Non-pigmented ciliary epithelial cell (primary cell): ENCODE measurements at places on chromosomes 12 and 14.
A peak's percentile ranks its signal among the peaks of the same experiment; 100 is the strongest.

GRCh38 chr14:35403114-35403602 is 1.4 kb downstream of the NFKBIA start:
- DNase-seq: no peak

DNA sequence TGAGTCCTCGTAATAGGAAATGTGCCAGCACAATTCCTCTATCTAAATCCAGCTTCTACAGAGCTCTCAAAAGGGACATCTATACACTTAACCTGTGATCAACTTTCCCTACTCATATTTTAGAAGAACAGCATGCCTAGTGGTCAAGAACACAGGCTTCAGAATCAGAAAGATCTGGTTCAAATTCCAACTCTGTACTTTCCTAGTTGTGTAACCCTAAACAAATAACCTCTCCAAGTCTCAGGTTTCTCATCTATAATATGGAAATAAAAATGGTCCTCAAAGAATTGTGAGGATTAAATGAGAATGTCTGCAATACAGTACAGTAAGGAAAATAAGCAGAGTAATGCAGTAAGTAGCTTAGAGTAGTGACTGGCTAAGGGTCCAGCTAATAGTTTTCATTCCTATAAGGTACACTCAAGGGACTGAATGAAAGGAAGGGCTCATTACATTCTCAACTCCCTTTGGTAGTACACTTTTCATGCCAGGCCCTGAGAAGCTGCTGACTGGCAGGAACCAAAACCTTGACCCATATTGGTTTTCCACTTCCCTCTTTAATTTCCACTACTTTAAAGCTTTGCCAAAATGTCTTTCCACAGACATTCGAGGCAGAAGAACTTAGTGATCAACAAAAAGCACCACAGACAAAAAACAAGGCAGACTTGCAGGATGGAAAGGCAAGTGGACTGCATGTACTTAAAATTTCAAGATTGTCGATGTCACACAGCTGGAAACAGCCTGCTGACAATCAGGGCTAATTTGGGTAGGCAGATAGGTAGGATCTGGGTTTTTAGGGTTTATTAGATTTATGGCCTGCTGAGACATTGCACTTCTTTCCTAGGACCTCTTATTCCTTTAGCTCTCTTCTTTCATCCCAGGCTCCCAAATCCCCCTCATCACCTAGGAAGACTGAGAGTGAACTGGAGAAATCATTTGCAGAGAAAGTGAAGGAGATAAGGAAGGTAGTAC is 4.3 kb downstream of the CCDC196 start:
- no peak for DNase-seq

GRCh38 chr12:48489012-48489411 is 6.7 kb downstream of the C12orf54 start:
- DNase-seq: peak; percentile 22

DNA sequence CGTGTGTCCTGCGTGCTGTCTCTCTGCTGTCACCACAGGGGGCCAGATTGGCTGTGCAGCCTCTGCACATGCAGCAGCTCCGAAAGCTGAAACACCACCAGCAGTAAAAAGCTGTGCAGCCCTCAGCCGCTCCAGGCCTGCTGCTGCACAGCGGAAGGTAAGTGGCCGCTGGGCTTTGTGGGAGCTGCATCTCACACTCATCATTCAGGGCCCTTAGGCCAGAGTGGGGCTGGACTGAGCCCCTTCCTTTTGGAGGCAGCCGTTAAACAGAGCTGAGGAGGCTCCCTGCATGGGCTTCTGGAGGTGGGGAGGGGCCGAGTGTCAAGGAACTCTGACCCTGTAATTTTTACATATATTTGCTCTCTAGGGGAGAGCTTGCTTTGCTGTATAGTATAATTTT is 17.1 kb downstream of the DDX51 start:
- no peak for DNase-seq

GRCh38 chr12:47122602-47123001 is 42.8 kb upstream of the AMIGO2 start:
- DNase-seq: no peak

GRCh38 chr14:75446447-75446846 is 18.6 kb downstream of the JDP2 start:
- DNase-seq: no peak

- no peak for DNase-seq
Observed at GRCh38 chr14:69612014-69612782, 802 bp downstream of the SUSD6 start.

DNA sequence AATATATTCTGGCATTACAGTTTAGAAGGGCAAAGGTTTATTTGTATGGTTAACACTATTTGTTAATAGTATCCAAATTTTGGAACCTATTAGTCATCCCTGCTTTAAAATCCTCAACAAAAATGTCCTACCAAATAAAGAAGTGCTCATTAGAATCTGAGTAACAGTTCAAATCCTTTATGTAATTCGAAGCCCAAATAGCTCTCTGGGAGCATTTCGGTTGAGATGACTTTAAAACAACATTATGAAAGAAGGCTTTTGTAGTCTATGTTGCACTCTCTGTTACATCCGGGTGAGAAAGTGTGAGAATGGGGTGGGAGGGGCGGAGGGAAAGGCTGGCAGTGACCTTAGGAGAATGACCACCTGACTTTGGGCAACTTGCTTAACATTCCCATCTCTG is 59.7 kb downstream of the SLC38A1 start:
- no peak for DNase-seq

GRCh38 chr14:58822856-58823255 is 185.1 kb downstream of the DACT1 start:
- DNase-seq: no peak

DNA sequence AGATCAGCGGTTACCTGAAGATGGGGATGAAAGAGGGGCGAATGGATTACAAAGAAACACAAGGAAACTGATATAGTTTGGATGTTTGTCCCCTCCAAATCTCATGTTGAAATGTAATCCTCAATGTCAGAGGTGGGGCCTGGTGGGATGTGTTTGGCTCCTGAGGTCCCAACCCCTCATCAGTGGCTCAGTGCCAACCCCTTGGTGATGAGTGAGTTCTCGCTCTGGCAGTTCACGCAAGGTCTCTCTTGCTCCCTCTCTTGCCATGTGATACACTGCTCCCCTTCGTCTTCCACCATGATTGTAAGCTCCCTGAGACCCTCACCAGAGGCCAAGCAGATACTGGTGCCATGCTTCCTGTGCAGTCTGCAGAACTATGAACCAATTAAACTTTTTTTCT is 28.0 kb downstream of the ITGA7 start:
- DNase-seq: no peak

DNA sequence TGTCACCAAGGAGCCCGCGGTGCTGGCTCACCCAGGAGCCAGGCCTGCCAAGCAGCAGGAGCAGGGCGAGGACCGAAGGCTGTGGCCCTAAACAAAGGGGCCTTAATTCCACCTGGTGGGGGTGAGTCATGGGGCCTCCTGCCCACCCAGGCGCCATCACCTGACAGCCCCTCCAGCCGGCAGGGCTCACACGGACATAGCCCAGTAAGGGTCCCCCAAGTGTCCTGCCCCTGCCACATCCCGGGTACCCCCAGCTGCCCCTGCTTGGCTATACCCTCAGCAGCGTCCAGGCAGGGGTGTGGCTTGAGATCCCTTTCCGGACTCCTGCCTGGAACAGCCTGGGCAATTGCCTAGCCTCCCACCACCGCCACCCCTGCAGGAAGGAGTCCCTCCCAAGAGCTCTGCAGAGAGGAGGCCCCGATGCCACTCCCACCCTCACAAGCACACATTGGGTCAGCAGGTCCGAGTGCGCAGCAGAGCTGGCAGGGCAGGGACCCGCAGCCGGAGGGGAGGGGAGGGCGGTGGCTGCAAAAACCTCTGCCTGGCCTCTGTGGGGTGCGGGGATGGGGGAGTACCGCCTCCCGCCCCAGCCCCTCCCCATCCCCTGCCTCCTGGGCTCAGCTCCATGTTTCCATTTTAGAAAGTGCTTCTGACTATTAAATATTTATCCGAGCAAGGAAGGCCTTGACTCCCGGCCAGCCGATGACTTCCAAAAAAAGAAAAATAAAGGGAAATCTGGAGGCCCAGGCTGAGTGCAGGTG is 4.6 kb downstream of the AHNAK2 start:
- no peak for DNase-seq

DNA sequence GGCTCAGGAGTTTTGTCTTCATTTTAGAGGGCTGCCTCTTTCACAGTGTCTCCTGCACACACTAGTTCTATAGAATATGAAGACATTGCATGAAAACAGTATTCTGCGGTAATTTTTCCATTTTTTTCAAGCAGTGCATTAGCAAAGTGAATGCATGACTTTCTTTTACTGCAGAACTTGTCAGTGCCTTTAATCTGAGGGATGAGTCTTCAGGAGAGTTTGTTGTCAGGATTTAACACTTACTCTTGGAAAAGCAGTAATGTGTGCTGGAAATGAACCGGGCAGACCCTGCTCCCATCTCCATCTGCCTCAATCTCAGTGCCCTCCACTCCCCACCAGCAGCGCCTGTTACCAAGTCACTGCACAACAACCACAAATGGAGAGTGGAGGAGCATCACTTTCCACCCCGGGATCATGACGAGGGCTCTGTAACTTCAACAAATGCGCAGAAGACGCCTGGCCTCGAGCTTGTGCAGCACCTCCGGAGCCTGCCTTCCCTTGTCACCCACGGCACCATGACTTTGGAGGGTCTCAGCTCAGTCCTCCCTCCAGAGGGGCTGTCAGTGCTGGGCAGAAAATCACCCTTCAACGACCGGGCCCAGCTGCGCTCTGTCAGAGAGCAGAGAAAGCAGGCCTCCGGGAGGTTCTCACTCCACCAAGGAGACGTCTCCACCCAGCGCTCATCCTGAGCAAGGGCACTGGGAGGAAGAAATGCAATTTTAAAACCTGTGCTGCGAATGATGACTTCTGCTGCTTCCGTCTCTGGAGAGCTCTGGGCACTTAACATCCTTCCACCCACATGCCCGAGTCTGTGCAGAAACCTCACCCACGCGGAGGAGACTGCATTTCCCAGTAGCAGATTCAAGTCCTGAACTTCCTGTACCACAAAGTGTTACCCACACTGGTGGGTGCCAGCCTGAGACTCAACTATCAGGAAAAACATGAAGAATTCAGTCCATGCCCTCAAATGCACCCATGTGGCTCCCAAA is 255.7 kb downstream of the ADGRD1 start:
- no peak for DNase-seq

GRCh38 chr14:54901380-54902142 is 1.1 kb downstream of the GCH1 start:
- DNase-seq: no peak

GRCh38 chr14:80134321-80134720 is 77.0 kb downstream of the DIO2 start:
- DNase-seq: no peak

GRCh38 chr14:25308244-25308643 is 258.3 kb upstream of the STXBP6 start:
- DNase-seq: no peak

DNA sequence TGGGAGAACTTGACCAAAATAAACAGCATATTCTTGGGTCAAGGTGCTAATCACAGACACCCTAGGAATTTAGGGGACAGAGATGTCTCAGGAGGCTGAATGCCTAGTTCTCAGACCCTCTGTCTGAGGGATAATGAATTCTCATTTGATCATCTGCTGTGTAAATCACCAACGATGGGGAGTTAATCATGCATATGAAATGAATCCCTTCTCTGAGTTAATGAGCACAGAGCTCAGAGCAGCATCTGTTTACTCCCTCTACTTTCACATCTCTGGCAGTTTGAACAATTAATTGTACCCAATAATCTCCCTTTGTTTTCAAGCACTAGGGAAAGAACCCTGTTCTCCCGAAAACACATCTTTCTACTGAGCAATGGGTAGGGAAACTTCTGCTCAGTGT is 129.4 kb upstream of the SRRM4 start:
- DNase-seq: no peak

DNA sequence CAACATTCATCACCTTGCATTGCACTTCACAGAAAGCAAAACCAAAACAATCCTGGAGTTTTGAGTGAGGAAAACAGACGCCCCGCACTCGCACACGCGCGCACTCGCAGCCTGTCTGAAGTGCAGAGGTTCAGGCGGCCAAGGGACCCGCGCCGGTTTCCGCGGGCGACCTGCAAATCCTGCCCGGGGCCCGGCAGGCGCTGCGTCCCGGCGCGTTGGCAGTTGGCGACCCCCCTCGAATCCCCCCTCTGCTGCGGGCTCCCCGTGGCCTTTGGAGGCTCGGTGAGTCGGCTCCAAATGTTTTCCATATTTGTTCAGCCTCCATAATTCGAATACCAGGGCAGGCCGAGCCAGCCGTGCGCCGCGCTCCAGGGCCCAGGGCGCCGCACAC is at the start of gene SSPN:
SSPN (plus strand) TSS at position 324 of the 391 bp plus-strand sequence. CDS start 100 bp downstream, outside the sequence.
- no peak for DNase-seq

GRCh38 chr12:55612646-55613045 is 24.0 kb upstream of the OR10P1 start:
- no peak for DNase-seq

DNA sequence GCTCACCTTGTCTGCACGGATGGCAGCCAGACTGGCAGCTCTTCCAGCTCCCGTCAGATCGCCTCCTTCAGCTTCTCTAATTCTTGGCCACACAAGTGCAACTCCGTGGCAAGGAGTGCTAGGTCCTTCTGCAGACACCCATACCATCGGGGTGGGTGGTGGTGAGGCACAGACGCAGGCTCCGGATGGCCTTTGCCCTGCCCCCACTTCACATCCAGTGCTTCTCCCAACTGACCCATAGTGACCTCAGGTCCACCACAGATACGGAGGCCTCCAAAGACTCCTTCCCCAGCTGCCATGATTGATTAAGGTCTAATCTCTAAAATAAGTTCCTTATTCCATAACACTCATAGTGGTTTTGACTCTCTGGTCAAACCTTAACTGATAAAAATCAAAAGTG is 19.9 kb upstream of the CD27 start:
- DNase-seq: no peak

GRCh38 chr12:25546318-25546717 is 6.8 kb downstream of the LMNTD1 start:
- no peak for DNase-seq

DNA sequence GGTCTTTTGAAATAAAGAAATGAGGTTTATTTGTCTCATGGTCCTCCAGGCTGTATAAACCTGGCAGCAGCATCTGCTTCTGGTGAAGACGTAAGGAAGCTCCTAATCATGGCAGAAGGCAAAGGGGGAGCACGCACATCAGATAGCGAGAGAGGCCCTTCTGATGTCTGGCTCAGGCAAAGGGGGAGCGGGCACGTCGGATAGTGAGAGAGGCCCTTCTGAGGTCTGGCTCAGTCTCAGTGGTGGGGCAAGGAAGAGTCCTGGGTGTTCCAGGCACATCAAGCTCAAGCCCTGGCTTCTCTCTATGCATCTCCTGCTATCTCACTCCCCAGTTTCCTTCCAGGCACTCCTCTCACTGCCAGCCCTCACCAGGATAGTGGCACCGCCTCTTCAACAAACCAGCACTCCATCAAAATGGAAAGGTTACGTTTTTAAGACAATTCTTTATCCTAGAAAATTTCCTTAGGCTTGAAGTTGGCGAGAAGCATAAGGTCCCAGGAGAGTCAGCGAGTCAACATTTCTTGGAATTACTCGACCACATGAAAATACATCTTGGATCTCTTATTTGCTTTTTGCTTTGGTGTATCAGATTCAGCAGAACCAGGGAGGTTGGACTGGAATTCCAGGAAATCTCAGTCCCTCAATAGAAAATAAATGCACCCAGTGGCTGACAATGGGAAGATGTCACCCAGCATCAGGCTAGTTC is 189.6 kb upstream of the TMEM132C start:
- no peak for DNase-seq

DNA sequence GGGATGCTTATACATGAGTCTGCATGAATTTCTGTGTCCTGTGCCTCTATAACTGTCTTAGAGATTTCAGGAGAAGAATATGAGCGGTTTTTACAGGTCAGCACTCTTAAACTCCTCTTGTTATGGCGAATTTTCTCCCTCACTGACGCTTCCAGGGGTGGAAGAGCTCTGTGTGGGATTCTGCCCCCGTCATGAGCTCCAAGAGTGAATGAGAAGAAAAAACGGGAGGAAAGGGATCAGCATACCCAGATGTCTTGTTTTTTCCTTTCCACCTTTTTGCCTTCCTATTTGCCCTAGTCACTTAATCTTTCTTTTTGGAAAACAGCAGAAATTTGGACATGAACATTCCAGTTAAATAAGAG is 651 bp downstream of the PFKM start:
- no peak for DNase-seq
